ENCODE measurements at places on chromosomes 11 and 22.

GRCh38 chr11:130916910-130917309 is 631 bp upstream of the SNX19 start:
- DNase-seq: no peak

GRCh38 chr11:1997755-1998154 is at the start of gene H19:
TSS of gene H19 (minus strand) at chr11:1997842.
- no peak for DNase-seq

- DNase-seq: no peak
Measured at GRCh38 chr22:35352214-35353111, 28.4 kb upstream of the HMOX1 start.

GRCh38 chr22:32824531-32825312 is 23.2 kb downstream of the TIMP3 start:
- DNase-seq: no peak

DNA sequence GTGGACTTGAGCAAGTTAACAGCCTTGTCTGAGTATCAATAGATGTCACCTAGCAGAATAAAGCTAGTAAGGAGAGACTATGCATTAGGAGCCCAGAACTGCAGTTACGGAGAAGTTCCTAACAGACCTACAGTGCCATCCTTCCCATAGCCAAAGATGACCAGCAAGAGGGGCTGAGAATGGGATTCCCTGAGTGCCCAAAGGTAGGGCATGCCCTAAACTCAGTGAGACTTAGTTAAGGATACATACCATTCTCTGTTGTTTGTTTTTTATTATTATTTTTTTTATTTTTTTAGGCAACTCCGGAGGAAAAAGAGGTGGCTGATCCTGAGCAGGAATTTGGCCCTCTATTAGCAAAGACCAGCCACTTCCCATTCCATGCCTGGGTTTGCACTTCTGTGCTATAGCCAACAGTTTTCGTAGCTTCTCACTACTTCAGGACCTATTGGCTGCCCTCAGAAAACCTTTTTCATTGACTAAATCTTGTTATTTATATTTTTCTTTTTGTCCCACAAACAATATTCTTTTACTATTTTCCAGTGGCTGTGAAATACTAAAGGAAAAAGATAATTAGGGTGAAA is 33.3 kb upstream of the CCDC34 start:
- no peak for DNase-seq

DNA sequence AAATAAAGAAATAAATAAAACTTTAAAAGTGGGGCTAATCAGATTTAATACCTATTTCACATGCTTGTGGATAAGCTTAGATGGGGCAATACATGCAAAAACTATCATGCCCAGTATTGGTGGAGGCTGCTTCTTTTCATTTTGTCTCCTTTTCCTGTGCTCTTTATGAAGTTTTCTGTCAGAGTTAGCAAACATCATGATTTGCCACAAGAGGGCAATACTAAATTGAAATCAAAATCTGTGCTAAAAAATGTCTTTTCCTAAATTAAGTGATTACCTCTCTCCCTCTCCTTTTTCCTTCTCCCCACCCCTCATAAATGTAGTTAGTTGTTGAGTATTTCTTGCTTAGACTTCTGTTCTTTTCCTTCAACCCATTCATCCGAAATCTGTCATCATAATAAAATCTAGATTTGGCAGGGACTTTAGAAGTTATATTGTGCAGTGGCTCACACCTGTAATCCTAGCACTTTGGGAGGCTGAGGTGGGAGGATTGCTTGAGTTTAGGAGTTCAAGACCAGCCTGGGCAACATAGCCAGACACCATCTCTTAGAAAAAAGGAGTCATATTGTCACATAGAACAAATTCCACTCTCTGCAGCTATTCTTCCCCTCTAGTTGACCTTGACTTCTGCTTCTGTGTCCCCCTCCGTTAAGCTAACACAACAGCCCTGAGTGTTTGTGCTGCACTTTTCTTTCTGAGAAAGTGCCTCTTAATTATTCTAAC is 4.7 kb upstream of the ARHGAP42 start:
- no peak for DNase-seq

DNA sequence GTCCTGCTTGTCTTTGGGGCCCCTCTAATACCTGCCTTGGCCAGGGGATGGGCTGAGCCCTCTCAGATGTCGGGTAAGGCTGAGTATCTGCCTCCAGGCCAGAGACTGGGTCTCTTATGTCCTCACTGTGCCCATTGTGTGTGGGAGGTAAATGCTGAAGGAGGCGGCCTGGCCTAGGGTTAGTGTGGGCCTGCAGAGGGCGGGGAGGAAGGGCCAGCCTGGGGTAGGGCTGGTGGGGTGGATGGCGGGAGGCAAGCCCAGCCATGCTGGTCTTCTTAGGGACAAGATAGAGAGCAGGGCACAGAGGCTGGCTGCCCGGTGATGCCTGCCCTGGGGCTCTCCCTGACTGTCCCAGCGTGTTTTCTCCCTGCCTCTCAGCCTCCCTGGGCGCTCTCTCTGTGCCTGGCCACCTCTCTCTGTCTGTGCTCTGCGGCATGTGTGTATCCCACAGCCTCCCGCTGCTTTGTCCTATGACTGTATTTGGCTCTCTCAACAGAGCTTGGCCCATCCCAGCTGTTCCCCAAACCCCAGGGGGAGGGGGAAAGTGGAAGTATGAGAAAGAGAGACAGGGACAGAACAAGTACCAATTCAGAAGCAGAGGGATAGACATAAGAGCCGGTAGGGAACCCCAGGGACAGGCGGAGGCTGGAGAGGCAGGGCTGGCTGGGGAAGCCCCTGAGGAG is 57.0 kb downstream of the PDE2A start:
- DNase-seq: no peak

- no peak for DNase-seq
Measured at GRCh38 chr11:7270233-7270865, 18.6 kb downstream of the SYT9 start.

GRCh38 chr11:94150056-94150455 is 21.4 kb downstream of the PANX1 start:
- DNase-seq: no peak

DNA sequence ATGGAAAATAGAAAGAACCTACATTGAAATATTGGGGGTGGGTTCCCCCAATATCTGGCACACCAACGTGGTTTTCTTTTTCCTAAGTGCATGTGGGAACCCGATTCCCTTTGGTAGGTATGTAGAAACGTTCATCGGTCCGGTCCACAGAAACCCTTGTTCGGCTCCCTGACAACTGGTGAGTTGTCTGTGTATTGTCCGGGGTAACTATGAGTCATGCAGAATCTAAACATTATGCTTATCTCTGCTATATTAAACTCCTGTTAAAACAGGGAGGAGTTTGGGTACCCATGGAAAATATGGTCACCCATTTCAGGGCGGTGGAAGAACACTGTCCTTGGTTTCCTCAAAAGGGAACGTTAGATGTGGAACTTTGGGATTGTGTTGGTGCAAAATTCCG is 25.1 kb upstream of the ALDH3B2 start:
- no peak for DNase-seq

- DNase-seq: no peak
Measured at GRCh38 chr11:63641727-63642126, 27.5 kb upstream of the PLAAT3 start.

DNA sequence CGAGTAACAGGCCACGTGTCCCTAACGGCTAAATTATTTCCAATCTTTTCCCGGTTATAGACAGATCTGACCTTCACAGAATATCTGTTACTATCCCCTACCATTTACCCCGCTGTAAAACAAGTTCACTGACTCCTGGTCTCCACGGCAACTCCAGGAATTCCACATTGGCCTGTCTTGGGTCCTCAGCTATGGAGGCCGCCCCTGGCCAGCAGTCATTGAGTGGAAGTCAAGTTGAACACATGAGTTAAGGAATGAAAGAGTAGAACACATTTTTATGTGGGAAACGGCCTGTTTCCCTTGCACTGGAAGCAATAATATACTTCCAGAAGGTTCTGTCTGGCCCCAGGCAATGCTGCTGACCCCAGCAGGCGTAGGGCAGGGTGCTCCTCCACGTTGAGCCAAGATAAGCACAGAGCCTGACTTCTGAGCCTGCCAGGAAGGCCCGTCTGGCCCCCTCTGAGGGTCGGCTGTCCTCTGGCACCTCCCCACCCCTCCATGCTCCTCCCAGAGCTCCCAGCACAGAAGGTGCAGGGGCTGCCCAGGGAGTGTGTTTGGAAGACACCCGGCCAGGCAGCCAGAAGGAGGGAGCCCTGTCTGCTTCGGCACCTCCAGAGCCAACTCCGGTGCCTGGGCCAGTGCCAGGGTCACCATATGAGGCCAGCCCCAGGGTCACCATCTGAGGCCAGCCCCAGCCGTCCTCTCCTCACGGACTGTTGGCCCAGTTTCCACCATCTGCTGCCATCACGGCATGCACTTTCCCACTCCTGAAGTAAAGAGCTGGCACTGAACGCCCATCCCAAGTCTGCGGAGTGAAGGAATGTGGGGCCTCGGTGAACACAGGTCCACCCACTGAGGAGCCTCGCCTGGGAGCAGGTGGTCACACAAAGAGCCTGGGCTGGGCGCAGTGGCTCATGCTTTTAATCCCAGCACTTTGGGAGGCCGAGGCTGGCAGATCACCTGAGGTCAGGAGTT is 813.2 kb downstream of the BRD1 start:
- no peak for DNase-seq

GRCh38 chr11:30875806-30876205 is 289.7 kb upstream of the MPPED2 start:
- no peak for DNase-seq

DNA sequence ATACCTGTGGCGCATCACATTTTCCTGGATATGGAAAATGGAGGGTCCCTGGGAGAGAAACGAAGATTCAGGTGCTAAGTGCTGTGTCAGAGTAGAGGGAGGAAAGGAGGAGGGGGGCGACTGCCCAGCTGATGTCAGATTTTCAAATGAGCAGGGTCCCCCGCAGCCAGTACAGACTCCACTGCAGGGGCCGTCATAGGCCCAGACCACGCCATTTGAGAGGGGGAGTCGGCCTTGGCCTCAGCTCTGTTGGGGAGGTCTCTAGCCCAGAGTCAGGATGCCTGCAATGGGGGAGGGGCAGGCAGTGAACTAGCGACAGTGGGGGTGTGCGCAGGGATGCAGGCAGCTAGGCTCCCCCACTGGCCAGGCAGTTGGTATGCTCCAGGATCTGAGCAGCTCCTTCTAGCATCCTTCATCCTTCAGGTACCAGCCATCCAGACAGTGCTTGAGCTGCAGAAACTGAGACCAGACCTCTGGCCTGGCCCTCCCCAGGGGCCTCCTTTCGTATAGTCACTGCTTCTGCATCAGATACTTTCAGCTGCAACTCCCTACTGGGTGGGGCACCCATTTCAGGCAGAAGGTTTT is at the start of the genes BSCL2 and GNG3:
TSS of gene BSCL2 (minus strand) at position 148 of the 585 bp plus-strand sequence. CDS start 229 bp downstream, outside the sequence.
TSS of gene GNG3 (plus strand) at position 400 of the 585 bp plus-strand sequence. CDS start 620 bp downstream, outside the sequence.
- no peak for DNase-seq

- no peak for DNase-seq
Measured at GRCh38 chr11:66840317-66841091, 2.7 kb upstream of the RCE1 start.

DNA sequence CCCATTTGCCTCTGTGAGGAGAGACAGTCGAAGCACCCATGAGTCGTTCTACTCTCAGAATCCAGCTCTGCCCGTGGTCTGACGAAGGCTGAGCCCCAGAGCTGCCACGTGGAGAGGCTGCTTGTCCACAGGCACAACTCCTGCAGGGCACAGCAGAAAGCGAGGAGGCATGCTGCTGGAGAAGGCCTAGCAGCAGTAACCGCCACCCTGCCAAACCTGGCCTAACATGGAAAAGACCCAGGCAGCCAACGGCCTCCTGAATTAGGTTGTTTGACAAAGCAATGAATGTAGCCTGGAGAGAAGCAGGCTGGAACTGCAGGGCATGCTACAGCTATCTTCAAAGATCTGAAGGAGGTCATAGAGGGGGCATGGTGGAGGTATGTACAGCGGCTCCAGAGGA is 89.7 kb downstream of the SNX19 start:
- no peak for DNase-seq

DNA sequence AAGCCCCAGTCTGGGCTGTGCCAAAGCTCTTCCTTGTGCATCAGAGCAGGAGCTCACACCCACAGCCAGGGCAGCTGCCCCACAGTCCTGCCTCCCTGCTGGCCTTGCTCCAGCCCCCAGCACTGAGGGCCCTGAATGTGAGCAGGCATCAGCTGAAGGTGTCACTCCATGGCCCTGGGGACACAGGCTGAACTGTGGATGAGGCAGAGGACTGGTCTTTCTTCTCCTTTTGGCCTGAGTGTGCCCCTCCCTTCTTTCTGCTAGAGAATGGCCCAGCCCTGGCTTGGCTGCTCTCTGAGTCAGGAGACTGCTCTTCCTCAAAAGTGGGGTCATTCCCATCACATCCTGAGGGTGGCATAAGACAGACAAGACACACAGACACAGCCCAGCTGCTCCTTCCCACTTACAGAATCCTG is 16.2 kb downstream of the OTOG start:
- no peak for DNase-seq

DNA sequence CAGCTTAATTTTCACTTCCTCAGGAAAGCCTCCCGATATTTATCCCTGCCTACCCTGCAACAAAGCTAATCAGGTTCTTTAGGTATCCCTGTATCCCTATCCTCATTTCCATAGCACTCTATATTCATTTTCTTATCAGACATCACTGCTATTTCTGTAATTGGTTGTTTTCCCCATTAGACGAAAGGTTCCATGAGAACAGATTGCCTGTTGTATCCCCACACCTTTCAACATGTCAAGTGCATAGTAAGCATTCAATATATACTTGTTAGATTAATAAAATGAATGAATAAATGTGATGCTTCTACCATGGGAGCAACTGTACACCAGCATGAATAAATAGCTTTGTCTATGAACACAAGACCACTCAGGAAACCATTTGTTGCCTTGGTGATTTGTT is 499.8 kb downstream of the DLG2 start:
- DNase-seq: no peak

DNA sequence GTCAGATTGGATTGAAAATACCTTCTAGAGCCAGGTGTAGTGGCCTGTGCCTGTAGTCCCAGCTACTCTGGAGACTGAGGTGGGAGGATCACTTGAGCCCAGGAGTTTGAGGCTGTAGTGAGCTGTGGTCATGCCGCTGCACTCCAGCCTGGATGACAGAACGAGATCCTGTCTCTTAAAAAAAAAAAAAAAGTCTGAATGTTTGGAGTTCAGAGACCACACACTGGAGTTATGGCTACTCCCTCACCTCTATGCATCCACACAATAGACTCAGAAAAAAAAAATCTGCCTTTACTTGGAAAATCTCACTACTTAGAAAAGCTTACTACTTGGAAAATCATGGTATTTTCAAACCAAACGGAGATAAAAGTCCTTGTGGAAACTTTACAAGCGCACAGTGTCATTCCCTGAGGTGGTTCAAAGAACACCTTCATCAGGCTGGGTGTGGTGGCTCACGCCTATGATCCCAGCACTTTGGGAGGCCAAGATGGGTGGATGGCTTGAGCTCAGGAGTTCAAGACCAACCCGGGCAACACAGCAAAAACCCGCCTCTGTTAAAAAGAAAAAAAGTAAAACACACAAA is 63.9 kb upstream of the PICALM start:
- no peak for DNase-seq
